ENCODE measurements at places on chromosomes 2 and 18.
A peak's percentile ranks its signal among the peaks of the same experiment; 100 is the strongest.

DNA sequence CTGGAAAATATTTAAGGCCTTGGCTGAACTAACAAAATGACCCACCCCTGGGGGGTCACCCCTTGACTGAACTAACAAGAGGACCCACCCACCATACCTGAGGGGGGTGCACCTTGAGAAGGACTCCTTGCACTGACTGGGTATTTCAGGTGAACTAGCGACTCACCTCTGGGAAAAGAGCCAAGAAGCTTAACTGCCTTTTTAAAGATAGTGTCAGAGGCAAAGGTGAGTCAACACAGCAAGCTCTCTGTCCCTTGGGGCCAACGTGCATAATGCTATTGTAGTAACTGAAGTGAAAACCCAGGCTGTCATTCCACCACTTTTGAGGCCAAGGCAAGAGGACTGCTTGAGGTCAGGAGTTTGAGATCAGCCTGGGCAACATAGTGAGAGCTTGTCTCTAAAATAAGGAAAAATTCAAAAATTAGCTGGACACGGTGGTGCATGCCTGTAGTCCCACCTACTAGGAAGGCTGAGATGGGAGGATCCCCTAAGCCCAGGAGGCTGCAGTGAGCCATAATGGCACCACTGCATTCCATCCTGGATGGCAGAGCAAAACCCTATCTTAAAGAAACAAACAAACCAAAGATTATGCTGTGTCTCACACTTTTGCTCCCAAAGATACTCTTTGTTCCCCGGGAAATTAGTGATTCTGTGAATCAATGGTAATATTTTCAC is 36.4 kb upstream of the ZCCHC2 start:
- DNase-seq, result no peak

DNA sequence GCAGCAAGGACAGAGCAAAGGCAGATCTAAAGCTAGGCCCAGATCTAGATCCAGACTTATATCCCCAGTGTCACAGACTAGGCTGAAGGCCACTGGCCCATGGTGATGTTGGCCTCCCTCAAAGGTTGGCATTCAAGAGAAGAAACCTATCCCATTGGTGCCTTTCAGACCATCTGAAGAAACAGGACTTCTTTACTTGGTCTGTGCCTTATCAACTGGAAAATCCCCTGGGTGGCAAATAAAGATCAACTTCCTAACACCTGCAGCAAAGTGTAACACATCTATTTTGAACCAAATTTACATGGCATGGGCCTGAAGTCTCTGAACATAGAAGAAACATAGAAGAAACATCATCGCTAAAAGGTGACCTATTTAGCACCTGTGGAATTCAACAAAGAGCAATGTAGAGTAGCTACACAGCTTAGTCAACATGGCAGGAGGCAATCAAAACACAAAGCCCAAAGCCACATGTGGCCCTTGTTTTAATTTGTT is 35.8 kb downstream of the METTL4 start:
- no peak for DNase-seq

DNA sequence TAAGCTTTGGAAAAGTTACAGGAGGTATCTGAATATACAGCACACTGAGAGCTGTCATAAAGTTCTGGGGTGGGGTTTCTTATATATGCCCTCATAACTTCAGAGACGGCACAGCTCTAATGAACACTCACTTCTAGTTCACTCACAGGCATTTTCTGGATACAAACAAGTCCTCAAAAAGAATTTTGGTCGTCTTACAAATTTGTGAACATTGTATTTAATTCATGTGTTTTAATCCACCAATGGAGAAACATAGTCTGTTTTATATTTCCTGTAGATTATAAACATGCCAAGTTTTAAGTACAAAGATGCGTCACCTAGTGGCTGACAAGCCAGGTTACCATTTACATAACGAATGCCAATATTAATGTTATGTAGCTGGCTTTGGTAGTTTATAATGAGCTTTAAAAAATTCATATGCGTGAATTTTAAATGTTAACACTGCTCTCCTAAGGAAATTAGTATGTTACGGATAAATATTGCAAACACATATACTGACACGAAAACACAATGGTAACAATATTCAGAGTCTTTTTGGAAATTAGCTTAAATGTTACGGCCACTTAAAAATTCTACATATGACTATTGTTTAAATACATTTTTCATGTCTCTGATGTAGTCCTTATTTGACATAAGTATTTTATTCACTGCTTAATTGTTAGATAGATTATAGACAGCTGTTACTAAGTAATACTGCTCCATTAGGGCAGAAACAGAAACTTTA is 2.5 kb downstream of the COL3A1 start:
- no peak for DNase-seq

DNA sequence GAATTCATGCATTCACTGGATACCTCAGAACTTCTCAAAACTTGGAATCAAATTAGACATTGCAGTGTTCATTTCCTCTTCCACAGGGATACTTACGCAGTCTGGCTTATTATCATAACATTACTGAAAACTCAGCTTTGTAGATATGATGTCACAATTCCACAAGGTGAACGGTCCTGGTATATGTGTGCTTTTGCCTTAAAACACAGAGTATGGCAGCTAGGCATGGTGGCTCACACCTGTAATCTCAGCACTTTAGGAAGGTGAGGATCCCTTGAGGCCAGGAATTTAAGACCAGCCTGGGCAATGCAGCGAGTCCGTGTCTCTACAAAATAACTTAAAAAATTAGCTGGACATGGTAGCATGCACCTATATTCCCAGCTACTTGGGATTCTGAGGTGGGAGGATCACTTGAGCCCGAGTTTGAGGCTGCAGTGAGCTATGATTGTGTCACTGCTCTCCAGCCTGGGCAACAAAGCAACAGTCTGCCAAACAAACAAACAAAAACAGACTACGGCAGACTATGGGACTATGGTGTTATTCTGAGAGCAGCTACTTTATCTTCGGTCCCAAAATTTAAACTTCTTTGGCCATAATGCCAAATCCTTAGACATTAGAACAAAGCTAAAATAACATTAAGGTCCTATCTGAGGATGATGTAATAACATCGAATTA is 1191.9 kb upstream of the SLC39A10 start:
- DNase-seq, result no peak

GRCh38 chr18:14963246-14963645 is 215.3 kb downstream of the ANKRD30B start:
- no peak for DNase-seq

DNA sequence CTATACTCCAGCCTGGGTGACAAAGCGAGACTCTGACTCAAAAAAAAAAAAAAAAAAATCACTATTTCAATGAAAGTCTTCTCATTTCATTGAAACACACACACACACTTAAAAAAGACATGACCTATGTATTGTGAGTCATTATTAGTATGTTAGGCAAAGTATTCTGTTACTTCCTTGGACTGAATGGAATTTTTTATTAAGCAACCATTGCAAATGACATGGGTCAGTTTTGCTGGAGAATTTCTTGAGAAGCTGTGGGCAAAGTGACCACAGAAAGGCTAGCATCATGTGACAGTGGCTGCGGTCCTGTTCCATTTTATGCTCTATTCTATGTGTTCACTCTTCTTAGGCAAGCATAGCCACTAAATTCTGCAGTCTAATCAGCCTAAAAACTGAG is 695.7 kb downstream of the TDRD15 start:
- no peak for DNase-seq

DNA sequence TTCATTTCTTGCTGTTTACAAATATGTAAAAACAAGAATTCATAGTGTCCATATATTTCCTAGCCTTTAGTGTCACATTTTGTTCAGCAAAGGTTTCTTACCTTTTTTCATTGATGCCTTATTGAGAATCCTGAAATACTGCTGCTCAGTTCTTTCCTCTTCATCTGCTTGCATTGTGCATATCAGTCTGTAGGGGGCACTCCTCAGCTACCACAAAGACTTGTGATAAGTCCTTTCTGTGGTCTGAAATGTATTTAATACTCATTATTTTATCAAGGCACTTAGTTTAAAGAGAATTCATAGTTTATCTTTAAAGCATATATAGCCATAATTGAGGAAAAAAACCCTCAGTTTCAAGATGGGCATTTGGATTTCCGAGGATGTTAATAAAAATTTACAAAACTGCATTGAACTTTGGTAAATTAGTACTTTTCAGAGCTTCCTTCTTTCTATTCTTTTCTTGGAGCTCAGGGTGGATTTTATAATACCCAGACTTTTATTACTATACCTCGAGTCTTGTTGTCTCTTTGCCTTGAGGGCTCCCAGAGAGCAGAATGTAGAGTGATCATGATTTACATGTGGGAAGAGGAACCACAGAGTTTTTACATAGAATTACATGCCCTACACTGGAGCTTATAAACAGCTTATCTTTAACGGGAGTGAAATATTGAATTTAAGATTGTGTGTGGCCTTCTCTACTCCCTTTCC is 570.1 kb downstream of the PLCL1 start:
- no peak for DNase-seq

- DNase-seq, result peak; percentile 69
Measured at GRCh38 chr2:20448246-20448976, 1.5 kb downstream of the RHOB start.

- no peak for DNase-seq
Measured at GRCh38 chr2:61396005-61396404, 74.9 kb downstream of the USP34 start.

DNA sequence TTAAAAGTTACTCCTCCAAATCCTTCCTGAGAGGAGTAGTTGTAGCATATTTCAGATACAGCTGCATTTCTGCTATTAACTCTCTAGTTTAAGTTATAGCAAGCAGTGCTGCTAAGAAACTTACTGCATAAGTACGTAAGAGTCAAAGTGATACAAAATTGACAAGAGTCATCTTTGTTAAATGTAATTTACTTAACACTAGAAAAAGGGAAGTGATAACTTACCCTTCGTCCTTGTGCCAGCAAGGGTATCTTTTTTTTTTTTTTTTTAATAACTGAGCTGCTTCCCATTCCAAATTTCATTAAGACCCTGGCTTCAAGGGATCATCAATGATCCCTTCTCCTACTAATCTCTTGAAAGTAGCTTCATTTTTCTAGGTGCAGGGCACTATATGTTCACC is 493.0 kb downstream of the PLCL1 start:
- DNase-seq, result no peak

DNA sequence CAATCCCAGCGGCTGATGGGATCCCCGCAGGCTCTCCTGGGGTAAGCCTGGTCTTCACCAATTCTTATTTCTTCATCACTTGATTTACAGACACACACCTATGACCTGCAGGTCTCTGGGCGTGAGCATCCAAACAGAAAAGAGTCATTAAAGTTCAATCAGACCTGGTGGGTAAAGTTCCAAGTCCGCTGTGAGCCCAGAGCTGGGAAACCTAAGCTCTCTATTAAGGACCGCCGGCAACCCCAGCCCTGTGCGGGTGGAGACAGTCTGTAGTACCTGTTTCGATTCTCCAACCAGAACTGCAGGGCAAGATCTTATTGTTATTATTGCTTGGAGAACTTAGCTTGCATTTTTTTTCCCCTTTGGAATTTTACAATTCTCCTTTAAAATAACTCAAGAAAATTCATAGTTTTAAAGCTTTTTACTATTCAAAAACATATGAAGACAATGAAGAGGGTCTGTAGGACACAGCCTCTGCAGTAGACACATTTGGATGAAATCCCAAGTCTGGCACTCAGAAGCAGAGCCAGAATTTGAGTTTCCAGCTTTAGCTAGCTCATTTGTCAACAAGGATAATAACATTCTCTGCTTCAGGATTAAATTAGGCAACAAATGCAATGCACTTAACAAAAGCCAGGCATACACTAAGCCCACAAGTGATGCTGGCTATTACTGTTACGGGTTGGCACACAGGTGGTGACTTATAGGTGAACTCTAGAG is 376.4 kb downstream of the INSIG2 start:
- no peak for DNase-seq

GRCh38 chr2:74833418-74834233 is at the start of gene HK2:
TSS of gene HK2 (plus strand) at chr2:74834127. CDS start at chr2:74834581, 454 bp downstream.
- peak; percentile 88 for DNase-seq

GRCh38 chr2:47174733-47175361 is 19.7 kb upstream of the STPG4 start:
- no peak for DNase-seq

- no peak for DNase-seq
Measured at GRCh38 chr2:24337890-24338289, 22.4 kb downstream of the ITSN2 start.

DNA sequence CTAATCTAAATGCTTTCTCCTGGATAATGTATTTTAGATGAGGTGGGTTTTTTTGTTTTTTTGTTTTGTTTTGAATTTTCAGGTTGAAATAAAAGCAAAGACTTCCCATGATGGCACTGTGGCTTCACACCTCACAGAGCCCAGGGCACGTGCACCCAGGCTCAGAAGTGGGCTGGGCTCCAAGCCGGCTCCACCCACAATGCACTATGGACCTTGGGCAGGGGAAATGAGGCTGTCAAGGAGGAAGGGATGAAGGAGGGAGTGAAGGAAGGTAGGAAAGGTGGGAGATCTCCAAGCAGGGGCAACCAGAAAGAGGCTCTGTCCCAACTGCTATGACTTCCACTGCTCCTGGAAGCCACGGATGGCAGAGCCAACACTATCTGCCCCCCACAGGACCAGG is 60.4 kb downstream of the BIN1 start:
- DNase-seq, result peak; percentile 50

DNA sequence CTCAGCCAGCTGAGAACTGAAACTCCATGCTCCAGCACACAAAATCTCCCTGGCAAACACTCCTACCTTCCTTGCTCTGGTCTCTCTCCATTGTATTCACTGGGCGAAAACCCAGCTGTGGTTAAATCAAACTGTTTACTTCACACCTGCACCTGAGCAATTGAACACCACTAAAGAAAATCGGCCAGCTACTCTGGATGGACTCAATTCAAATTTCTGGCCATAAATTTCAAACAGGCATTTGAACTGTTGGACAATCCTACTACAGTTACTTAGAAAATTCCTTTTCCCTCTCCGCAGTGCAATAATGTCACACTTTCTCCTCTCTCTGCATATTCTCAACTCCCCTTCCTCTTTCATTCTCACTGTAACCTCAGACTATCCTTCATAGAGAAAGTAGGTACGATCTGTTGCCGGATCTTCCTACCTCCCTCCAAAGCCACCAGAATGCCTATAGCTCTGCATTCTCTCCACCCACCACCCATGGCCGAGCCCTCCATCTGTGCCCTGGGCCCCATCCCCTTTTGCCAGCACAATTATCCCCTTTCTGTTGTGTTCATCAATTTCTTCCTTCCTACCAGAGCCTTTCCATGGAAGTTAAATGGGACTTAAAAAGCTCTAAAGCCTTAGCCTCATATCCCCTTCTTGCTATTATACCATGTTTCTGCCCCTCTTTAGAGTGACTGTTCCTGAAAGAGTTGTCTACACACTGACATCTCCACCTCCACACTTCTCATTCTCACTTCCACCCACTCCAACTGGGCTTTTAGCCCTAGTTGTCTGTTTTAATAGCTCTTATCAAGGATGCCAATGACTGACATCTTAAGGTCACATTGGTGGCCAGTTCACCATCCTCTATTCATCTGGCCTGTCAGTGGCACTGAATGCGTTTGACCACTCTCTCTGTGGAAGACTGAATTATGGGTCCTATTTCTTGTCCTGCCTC is 127.5 kb upstream of the SLC1A4 start:
- DNase-seq, result no peak

GRCh38 chr2:1754461-1755170 is 10.3 kb upstream of the PXDN start:
- peak; percentile 62 for DNase-seq

- DNase-seq, result no peak
Measured at GRCh38 chr2:38505779-38506178, 96.9 kb downstream of the HNRNPLL start.

All from coronary artery (tissue), 2 donors.